ENCODE measurements at places on chromosomes 3 and 15.

DNA sequence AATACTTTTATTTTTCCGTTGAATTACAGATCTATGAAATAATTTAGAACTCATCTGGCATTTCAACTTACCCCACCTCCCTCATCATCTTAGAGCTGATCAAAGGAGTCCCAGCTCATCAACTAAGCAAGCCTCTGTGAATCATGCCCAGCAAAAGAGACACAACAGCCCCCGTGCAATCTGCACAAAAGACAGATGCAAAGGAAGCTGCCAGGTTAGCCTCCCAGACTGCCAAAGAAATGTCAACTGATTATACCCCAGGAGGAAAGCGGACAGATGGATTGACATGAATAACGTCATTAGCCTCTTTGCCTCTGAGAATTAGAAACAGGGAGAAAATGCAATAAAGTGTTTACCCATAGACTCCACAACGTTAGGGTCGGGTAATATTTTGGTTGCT, 75.0 kb downstream of the GABRB3 start:
- no peak for DNase-seq

DNA sequence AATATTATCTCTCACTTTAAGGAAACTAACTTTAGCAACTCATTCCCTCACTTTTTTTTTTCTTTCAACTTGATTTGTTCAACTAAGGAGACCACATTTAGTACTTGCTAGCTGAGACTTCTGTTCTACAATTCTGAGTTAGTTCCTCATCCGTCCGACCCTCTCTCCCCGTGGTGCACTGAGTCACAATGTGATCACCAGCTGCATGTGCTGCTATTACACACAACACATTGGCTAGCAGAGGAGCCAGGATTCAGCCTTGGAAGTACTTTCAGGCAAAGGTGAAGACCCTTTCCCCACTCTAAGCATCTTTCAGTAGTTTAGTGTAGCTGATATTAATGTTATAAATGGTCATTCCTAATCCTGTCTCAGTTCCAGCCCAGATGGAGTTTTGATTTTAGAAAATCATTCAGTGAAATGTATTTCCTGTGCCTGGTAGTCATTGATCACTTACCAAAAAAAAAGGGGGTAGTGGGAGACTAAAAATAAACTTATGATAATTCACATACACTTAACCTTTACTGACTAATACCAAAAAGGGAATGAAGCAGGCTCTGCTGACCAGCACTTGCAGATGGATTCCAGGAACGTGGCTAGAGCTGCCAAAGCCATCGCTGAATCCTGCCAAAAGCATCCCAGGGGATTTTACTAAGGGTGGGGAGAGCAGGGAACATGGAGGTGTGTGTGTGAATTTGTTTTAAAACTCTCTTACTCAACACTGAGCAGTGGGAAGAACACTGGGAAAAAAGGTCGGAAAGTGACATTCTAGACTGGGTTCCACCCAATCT, 424.8 kb downstream of the LPP start:
- DNase-seq = peak; percentile 53

- DNase-seq = no peak
Measured at GRCh38 chr3:178283561-178283960, 252.7 kb upstream of the KCNMB2 start.

DNA sequence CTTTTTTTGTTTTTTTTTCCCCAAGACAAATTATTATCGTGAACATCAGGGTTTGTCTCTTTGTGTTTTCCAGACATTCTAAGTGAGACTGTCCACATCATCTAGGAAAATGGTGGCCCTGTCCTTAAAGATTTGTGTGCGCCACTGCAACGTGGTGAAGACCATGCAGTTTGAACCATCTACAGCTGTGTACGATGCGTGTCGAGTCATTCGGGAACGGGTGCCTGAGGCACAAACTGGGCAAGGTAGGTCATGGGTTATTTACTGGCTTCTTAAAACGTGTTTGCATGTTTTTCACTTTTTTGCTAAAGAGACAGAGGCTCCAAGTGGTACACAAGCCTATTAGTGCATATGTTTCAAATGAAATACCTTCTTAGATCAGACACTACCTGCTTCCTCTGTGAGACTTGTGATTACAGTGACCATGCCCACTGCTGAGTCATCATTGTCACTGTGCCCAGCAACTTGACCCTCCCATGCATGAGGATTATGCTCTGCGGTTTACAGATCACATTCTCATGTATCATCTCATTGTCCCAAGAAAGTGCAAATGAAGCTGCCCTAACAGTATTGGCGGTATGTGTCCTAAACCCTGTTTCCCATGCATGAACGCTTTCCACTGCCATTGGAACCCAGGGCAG, 395.2 kb upstream of the TPM1 start:
- DNase-seq = no peak

GRCh38 chr15:28891588-28891987, 5.8 kb downstream of the APBA2 start:
- no peak for DNase-seq

GRCh38 chr3:77648214-77648613, 608.3 kb downstream of the ROBO2 start:
- DNase-seq = no peak

DNA sequence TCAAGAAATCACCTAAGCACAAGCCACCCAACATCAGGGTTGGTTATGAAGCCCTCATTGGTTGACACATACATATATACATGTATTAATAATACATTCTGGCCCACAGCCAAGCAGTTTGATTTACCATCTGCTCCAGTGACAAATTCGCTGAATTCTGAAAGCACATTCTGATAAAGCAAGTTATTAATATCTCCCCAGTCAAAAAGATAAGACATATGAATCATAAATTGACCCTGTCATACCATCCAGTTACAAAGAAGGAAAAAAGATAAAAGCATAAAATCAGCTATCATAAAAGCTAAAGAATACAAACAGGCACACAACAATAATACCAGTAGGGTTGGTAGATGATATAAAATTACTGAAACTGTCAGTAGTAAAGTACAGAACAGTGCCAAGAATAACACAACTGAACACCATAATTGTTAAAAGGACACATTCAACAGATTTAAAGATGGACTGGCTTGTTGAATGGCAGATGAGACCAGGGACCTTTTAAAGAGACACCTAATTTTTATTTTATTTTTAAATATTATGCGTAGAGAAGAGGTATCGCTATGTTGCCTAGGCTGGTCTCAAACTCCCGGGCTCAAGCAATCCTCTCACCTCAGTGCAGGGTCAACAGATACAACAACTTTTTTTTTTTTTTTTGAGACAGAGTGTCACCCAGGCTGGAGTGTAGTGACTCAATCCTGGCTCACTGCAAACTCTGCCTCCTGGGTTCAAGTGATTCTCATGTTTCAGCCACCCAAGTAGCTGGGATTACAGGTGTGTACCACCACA, 7.7 kb downstream of the SNX4 start:
- DNase-seq = peak; percentile 1

- DNase-seq = peak; percentile 47
Measured at GRCh38 chr3:105166893-105167292, 199.8 kb upstream of the ALCAM start.

All from AG04450 (cell line).